ENCODE measurements at places on chromosomes 12 and 14. TPM values are rescaled to one million over a fixed set of nuclear protein-coding genes. Genes with fewer than 3 reads are reported as not detected.

- H3K27me3 ChIP-seq, result no peaks in the 10 kb centered on the region
- no peaks in the 10 kb centered on the region for H3K36me3 ChIP-seq
Observed at GRCh38 chr12:75977952-75978671, 53.5 kb downstream of the PHLDA1 start.

Gene RAPGEF3
- 26.5 TPM for total RNA-seq

Gene MSRB3
- 41.5 TPM for total RNA-seq

- no peak for DNase-seq
- no peak overlapping the region for H3K27ac ChIP-seq
- no peaks in the 10 kb centered on the region for H3K36me3 ChIP-seq
- H3K4me3 ChIP-seq, result no peak overlapping the region
- no peaks in the 10 kb centered on the region for H3K4me1 ChIP-seq
Observed at GRCh38 chr12:84315926-84316325, 596.7 kb downstream of the SLC6A15 start.

DNA sequence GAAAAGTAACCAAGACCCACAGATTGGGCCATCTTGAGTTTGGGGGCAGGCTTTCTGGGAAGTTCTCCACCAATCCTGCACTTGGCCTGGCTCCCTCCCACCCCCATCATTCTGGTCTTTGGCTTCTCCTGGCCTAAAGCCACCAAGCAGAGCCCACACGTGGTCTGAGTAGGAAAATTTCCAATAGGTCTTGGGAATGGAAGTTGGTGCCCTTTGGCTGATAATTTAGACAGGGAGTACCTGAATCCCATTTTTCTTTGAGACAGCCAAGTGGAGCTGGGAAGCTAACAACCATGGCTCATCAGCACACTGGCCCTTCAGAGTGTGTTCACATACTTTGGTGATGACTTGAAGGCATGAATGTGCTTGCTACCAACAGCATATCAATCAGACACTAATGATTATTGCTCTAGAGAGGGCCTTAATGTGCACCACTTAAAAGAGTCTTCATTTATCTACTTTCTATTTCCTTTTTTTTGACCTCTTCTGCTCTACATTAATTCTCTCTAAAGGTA is 156.0 kb downstream of the EGLN3 start:
- no peak for DNase-seq
- peaks cover 2% of the 10 kb centered on the region for H3K4me1 ChIP-seq
- no peaks in the 10 kb centered on the region for H3K36me3 ChIP-seq
- H3K27me3 ChIP-seq, result peaks cover 63% of the 10 kb centered on the region
- H3K4me3 ChIP-seq, result no peak overlapping the region

Gene RERG
- 10.6 TPM for total RNA-seq
